Right cardiac atrium (tissue), 5 donors: ENCODE measurements at places on chromosomes 1 and 21.

DNA sequence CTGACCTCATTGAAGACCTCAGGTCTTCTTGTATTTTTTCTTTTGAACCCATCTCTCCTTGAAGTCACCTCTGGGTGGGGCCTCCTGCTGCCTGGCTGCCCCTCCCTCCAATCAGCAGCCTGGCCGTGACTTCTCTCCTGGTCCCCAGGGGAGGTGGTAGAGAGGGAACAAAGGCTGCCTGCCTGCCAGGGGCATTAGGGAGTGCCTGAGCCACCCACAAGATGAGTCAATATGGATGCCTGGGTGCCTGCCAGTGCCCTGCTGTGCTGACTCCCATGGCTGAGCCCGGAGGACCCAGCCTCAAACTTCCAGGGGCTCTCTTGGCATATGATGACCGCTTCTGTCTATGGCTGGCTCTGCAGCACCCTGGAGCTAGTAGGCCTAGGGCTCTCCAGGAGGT is 5.3 kb upstream of the CDCP2 start:
- no peak for DNase-seq

GRCh38 chr1:213606252-213606820 is 381.4 kb upstream of the PROX1 start:
- no peak for DNase-seq

- DNase-seq, result peak; percentile 62
Observed at GRCh38 chr1:20440785-20441200, 45.2 kb downstream of the CAMK2N1 start.

- DNase-seq, result no peak
Observed at GRCh38 chr1:109932679-109933078, 22.0 kb downstream of the CSF1 start.

DNA sequence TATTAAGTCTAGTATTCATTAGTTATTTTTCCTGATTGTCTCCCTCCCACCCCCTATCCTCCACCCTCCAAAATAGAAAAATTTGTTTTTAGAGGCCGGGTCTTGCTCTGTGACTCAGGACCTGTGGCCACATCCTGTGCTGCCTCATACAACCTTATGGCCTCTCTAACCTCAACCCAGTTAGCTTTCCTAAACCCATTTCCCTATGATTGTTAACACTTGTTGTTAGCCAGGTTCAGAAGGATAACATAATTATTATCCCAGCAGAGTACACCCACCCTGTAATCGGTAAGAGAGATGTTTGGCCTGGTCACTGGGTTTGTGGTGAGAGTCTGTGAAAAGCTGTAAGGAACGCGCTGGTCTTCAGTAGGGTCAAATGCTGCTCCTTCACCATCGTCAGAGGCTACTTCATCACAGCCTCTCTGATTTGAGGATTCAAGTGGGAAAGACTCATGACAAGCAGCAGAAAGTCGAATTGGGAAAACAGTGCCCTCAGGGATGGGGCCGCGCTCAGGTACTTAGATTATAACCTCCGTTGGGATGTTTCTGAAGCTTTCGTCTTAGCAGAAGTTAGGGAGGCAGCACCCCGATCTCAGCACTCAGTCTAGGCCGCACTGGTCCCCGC is 35.9 kb upstream of the HMGN1 start:
- DNase-seq, result no peak

DNA sequence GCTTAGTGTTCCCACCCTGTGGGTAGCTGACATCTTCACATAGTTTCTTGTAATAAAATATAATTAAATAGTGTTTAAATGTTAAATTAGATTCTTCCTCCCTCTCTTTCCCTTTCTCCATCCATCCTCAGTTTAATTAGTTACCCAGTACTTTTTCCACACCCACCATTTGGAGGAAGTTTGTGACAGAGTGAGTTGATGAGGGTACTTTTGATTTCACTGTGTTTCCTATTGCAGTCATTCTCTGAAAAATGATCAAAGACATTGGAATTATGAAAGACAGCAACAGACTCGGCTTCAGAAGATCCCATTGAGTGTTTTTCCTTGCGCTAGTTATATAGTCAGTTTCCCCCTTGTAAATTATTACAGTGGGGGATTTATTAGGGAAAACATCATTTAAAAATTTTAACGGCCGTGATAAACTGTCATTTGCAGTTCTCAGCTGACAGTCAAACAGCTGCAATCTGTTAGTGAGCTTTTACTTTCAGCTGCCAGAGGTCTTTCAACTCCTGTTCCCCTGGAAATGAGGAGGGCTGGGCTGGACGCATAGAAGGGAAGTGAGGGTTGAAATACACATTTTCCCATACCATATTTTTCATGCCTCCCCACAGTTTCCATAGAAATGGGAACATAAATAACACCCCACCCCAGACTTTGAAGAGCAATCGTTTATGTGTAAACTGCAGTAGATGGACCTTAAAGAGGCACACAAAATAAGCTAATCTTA is 61.3 kb upstream of the CACYBP start:
- DNase-seq, result no peak

GRCh38 chr1:89870998-89871397 is 50.2 kb downstream of the LRRC8D start:
- no peak for DNase-seq

GRCh38 chr1:45934947-45935346 is 131.5 kb downstream of the MAST2 start:
- DNase-seq, result no peak

DNA sequence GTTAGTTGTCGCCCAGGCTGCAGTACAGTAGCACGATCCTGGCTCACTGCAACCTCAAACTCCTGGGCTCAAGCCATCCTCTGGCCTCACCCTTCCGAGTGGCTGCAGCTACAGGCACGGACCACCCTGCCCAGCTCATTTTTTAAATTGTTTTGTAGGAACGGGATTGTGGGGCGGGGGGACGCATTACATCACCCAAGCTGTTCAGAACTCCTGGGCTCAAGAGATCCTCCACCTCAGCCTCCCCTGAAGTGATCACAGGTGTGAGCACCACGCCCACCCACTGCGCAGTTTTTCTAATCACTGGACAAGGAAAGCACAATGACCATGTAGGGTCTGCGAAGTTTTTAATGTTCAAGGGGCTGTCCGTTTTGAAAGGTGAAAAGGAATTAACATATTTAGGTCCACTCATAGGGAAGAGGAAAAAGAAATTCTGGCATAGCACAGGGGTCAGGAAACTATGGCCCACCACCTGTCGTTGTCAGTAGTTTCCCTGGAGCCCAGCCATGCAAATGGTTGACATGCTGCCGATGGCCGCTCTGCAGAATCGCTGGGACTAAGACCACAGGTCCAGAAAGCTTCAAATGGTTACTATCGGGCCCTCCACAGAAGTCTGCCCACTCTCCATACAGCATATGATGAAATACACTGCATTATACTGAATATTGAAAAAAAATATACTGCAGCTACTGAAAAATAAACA is 26.0 kb downstream of the SETD4 start:
- no peak for DNase-seq

GRCh38 chr1:200483491-200484143 is 73.8 kb upstream of the ZNF281 start:
- no peak for DNase-seq

- DNase-seq, result no peak
Observed at GRCh38 chr1:248792342-248792741, 33.4 kb downstream of the SH3BP5L start.

DNA sequence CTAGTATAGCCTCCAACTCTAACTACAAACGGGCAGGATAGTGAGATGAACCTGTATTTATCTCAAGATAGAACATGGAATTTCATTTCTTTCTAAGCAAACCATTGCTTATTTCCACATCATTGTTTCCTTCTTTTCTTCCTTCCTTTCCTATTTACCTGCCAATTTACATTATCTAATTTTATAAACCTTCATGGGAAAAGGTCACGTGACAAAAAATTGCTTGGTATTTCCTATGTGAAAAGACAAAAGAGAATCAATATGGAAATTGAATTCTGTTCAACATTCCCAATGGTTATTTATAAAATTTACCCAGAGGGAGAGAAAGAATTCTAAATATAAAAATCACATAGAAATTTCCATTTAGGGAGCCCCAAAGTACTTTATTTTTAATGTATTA is 22.4 kb upstream of the RBM15 start:
- DNase-seq, result no peak

DNA sequence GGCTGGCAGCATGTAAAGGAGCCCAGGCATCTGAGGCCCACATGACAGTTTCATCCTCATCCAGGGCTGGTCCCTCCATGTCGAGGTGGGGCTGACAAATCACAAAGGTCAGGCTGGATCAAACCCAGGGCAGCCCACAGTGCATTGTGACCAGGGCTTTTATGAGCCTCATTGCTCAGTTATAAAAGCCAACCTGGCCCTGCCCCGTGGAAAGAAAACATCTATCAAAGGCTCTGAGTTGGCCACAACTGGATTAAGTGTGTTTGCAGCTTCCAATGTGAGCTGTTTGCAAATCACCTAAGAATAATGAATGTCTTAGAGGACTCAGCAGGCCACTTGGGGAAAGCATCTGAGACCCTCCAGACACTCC is 45.4 kb downstream of the GRHL3 start:
- no peak for DNase-seq

DNA sequence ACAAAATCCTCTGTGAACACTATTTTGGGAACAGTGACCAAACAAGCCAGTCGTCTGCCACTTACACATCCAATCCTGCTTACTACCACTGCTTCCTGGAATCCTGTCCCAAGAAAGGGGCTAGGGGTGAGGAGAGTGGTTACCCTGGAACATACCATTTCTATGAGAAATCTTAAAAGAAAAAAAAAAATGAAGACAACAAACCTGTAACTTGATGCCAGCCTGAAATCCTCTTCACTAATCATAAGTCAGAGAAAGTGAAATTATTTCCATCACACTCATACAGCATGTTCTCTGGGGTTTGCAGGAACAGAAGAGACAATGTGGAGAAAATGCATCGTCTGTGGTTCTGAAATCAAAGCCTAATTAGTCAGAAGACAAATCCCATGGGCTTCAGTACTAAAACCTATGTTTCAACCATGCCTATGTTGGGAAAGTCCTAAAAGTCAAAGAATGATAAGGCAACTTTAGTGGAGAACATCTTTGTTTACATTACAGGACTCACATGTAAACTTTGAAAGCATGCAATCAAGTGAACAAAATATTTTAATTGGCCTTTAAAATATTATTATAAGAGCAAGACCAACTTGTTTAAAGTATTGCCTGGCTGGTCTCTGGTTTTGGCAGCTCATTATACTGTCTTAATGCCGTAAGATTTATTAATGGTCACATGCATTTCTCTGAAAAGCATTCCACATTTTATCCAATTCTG is 220.7 kb downstream of the LTN1 start:
- no peak for DNase-seq

GRCh38 chr1:172966844-172967540 is 83.7 kb downstream of the TNFSF18 start:
- no peak for DNase-seq

- DNase-seq, result no peak
Observed at GRCh38 chr1:64775113-64775512, 30.2 kb downstream of the RAVER2 start.

- DNase-seq, result no peak
Observed at GRCh38 chr1:17573518-17574041, 34.1 kb downstream of the ARHGEF10L start.

DNA sequence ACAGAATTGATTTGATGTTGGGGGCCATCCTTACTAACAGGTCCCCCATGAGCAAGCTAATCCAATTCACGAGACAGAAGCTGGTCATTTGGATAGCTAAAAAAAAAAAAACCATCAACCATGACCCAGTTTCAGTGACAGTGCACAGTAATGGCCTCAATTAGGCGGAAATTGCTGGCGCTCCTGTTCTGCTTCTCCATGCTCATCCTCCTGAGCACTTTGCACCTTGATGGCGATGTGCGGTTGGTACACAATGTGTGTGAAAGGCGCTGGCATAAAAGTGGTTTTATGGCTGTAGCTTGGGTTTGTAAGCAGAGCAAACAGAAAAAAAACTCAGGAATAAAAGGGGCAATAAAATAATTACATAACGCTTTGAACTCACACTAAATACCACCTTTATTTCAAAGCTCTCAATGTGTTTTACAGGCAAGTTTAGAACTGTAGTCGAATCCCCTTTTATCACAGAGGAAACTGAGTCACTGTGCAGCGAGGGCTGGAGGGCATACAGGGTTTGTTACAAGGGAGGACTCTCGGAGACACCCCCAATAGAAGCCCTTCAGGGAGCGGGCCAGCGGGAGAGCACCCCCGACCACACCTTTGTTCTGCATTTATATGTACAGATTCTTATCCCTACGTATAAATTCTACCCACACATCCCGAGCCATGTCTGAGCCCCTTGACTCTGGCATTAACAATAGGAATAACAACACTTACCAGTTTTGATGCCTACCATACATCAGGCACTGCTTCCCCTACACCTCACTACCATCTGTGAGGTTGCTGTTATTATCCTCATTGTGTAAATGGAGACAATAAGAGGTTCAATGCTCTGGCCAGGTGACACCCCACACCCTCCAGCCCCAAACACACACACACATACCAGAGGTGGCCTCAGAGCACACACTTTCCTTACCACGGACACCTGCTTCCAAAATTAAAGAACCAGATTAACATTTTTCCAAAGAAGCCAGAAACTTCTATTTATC is 213.5 kb upstream of the IRF2BP2 start:
- no peak for DNase-seq

- no peak for DNase-seq
Observed at GRCh38 chr1:169809370-169810095, 14.8 kb upstream of the METTL18 start.

GRCh38 chr1:31488528-31488927 is 75.5 kb downstream of the SERINC2 start:
- DNase-seq, result no peak

DNA sequence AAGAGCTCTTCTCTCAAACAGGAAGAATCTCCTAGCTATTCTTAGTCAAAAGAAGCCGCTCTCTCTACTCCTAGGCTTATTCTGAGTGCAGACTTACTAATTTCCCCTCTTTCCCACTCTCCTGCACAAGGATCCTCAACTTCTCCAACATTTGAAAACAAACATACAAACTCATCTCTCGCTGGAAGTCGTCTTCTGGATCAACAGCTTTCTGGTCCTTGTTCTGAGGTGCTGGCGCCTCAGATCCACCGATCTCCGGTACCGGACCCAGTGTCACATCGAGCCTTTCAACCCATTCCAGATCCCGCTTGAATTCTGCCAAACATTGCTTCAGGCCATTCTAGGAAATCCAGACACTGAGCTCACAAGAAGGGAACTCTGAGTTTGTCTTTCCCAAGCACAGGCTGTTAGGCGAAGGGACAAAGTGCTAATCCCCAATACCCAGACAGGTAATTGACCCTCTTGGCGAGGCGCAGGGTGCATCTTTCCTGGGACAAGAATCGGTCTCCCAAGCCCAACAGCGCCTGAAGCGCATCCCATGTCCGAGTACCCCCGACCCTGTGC is 696 bp downstream of the EBNA1BP2 start:
- no peak for DNase-seq
